ENCODE measurements at places on chromosomes 13 and 19.

DNA sequence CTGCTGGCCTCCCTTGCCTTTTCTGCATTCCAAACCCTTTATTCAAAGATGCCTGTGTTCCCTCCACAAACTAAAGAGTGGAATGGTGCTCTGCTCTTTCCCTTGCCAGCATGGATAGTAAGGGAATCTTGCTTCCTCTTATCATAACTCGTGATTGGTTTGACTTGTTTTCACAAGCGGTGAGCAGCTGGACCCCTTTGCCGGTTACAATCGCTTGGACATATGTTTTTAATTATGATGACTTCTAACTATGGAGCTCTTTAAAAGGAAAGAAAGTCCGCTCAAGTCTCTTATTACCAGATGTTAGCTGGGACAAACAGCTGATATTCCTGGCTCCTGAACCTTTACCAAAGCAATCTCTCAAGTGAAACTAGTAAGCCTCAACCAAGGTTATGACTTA lies 1094.7 kb downstream of the UQCRFS1 start:
- DNase-seq: peak; percentile 10

GRCh38 chr13:40464337-40465014 lies 202.0 kb downstream of the FOXO1 start:
- no peak for DNase-seq

GRCh38 chr19:3573162-3573857 lies 566 bp downstream of the HMG20B start:
- no peak for DNase-seq

DNA sequence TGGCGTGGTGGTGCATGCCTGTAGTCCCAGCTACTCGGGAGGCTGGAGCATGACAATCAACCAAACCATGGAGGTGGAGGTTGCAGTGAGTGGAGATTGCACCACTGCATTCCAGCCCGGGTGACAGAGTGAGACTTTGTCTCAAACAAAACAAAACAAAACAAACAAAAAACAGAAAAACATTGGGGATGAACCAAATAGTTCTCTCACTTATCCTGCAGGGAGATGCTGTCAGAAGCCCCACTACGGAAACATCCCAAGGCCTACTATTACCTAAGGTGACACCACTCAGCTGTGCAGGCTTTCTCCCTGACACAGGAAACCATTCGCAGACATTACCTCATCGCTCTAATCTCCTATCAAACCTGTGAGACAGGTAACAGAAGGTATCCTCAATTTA lies 113.5 kb downstream of the FOXO1 start:
- DNase-seq: no peak

GRCh38 chr13:65505941-65506340 lies 1724.2 kb downstream of the PCDH9 start:
- DNase-seq: no peak

DNA sequence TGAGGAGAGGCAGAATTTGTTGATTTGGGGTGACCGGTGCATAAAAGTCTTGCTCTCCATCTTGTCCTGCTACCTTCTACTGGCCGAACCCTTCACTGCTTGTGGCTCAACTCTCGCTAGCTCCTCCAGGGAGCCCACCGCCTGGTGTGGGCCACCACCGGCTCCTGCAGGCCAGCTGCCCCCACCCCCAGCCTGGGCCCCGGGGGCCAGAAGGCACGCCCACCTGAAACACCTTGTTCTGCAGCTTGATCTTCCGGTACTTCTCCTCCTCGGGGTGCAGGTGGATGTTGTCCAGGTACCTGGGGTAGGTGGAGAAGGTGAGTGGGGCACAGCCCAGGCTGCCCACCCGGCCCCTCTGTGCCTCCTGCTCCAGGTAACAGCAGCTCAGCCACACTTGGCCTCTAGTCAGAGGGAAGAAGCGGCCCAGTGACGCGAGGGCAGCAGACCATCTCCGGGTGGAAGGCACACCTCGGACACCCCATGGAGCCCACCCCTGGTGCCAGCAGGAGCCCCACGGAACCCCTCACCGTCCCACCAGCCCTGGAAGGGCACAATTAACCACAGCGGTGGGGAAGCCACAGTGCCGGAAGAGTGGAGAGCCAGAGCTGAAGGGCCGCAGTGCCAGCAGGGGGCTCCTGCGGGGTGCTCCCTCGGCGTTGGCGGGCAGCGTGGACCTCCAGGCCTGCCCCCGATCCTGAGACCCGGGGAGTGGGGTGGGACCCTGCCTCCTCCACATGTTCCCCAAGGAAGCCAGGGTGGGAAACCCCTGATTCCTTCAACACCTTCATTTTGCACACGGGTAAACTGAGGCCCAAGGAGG lies 10.1 kb downstream of the UBXN6 start:
- no peak for DNase-seq

DNA sequence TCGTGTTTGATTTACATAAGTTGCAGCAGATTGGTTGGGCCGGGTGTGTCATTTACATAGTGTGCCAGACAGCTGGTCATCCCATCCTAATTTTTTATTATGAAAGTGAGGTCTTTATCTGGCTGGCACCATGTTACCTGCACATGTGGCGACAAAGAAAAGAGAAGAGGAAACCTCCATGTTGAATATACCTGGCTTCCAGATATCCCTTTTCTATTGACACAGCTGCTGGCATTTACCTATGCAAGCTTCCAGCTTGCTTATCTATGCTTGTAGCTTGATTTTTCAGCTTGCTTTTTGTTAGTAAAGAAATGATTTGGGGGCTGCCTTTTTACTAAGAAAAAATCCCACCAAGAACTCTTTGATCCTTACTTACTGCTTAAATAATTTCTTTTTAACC lies 681.3 kb upstream of the SLITRK1 start:
- no peak for DNase-seq

GRCh38 chr13:24166561-24166960 lies 6.0 kb downstream of the SPATA13 start:
- DNase-seq: no peak

GRCh38 chr13:111845621-111846351 lies 221.2 kb upstream of the SOX1 start:
- DNase-seq: no peak

- no peak for DNase-seq
Observed at GRCh38 chr13:66576381-66576780, 653.8 kb downstream of the PCDH9 start.

DNA sequence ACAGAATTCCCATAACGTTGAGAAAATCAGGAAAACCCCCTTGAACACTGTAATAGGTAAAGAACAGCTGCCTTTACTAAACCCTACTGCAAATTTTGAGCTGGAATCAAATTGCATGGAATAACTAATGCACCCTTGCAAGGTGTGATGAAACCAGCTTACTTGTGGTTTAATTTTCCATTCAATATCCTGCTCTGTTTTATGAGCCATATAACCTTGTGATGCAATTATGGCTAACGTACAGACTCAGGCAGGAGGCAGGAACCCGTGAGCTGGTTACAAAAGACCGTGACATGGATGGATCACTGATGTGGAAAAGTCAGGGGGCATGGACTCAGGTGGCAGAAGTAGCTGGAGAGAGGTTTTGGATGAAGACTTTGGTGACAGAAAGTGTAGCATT lies 438.6 kb downstream of the COG6 start:
- DNase-seq: no peak

DNA sequence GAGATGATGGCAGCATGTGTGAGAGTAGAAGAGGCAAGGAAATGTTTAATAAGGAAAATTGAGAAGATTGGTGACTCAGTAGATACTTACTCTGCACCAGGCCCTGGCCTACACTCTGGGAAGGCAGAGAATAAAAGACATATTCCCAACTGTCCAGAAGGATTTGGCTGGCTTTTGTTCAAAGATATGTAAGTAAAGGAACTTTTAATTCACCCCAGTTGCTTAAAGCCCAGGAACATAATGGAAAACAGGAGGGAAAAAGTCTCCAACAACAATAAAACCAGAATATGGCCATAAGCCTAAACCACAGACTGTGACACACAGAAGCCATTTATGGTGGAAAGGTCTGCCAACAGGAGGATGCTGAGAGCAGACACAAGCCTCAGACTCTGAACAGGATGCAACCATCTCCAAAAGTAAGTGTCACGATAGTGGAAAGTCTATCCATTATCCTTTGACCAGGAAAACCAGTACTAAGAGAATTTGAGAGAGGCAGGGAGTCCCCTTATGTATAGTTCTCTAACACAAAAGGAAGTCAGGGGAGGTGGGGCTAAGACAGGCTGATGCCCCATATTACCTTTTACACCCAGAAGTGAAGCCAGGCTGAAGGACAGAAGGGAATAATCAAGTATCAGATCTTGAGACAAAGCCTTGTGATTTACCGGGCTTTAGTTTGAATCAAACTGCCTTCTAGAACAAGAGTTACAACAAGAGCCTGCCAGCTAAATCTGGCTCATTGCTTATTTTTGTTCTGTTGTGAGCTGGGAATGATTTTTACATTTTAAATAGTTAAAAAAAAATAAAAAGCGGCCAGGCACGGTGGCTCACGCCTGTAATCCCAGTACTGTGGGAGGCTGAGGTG lies 169.5 kb upstream of the STARD13 start:
- DNase-seq: peak; percentile 86

- DNase-seq: peak; percentile 53
Observed at GRCh38 chr19:4732680-4733114, 9.1 kb upstream of the DPP9 start.

DNA sequence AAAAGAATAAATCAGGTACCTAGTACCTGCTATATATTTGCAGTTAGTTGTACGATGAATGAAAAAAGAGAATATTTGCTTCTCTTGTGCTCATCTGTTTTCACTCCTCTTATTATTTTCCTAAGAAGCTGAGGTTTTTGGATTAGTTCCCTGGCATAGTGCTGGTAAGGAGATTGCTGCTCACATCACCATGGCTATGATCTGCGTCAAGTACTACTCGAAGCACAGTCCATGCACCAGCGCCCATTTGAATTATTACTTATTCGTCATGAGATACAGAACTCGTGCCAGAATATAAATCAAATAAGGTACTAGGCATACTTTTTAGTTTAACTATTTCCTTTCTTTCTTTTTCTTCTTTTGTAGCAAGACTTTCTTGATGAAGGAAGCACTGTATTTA lies 7.1 kb downstream of the SERTM1 start:
- peak; percentile 25 for DNase-seq

DNA sequence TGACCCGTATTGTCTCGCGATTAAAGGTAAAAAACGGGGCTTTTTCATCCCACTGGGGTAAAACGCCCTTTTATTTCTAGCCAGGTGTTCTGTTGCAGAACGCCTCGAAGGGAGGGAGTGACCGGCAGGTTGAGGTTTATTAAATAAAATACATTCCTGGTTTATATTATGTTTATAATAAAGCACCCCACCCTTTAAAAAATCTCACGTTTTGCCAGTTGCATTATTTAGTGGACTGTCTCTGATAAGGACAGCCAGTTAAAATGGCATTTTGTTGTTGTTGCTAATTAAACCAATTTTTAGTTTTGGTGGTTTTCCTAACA lies 25.1 kb upstream of the ZNF850 start:
- no peak for DNase-seq

- no peak for DNase-seq
Observed at GRCh38 chr19:17749912-17750317, 1.4 kb upstream of the FCHO1 start.

DNA sequence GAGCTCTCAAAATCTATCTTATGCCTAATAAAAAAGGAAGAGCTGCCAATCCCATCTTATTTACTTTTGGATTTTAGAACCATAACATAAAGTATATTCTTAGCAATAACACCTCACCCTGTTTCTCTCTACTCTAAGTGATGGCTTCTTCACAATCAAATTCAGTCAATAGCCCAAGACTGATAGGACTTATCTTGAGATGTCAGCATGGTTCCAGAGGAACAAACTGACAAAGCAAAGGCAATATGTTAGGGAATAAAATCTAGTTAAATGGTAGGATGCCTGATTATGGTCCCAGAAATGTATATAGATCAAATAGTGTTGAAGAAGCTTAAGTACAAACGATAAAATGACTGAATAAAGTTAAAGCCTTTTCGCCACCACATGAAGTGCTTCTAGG lies 36.3 kb downstream of the DACH1 start:
- DNase-seq: no peak

Data from muscle of back (tissue), 13 donors.